ENCODE measurements at places on chromosomes 4 and X.
A peak's percentile ranks its signal among the peaks of the same experiment; 100 is the strongest.

DNA sequence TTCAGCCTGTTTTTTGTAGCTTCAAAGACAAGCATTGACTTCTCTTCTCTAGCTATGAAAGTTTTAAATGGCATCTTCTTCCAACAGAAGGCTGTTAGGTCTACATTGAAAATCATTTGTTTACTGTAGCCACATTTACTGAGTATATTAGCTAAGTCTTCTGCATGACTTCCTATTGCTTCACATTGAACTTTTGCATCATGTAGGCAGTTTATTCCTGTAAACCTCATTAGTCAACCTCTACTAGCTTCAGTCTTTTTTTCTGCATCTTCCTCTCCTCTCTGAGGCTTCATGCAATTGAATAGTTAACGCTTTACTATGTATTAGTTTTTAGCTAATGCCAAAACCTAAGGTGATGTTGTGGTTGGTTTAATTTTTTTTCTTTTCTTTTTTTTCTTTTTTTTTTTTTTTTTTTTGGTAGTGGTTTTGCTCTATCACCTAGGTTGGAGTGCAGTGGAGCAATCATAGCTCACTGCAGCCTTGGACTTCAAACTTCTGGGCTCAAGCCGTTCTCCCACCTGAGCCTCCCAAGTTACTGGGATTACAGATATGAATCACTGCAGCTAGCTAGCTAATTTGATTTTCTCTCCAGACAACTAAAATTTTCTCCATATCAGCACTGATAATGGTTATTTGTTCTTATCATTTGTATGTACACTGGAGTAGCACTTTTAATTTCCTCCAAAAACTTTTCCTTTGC lies 3.4 kb downstream of the UGT2A3 start:
- peak; percentile 69 for DNase-seq

DNA sequence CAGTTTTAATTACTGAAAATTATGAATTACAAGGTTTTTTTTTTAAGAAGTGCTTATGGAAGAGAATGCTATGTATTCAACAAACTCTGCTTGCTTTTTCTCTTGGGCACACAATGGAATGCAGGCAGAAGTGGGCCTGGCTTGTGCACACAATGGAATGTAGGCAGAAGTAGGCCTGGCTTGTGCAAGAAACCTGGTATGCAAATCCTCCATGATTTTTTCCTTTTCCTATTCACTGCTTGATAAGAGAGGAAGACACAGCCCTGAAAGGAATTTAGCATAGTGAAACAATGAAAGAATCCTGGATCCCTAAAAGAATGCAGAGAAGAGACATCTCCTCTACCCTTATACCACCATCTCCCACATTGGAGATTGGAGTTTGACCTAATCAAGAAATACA lies 138.4 kb downstream of the COL25A1 start:
- peak; percentile 80 for DNase-seq

DNA sequence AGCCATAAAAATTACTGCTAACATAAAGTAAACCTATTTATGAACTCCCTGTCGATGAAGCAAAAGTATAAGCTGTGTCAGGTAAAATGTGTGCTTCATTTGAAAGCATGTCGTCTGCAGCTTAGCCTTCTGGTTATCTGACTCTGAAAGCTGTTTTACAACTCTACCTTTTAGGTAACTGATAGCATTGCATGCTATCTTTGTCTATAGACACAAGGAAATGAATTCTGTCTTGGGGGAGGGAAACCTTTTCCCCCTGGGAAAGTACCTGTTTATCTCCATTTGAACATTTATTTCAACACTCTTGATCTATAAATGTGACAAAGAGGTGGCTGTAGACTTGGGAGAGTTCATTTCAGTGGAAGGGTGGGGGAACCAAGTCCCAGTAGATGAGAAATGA lies 51.4 kb downstream of the RAB40A start:
- no peak for DNase-seq

GRCh38 chr4:76831711-76832373 lies 66.1 kb downstream of the SOWAHB start:
- DNase-seq, result no peak

GRCh38 chr4:156185514-156186055 lies 231.9 kb upstream of the CTSO start:
- no peak for DNase-seq

DNA sequence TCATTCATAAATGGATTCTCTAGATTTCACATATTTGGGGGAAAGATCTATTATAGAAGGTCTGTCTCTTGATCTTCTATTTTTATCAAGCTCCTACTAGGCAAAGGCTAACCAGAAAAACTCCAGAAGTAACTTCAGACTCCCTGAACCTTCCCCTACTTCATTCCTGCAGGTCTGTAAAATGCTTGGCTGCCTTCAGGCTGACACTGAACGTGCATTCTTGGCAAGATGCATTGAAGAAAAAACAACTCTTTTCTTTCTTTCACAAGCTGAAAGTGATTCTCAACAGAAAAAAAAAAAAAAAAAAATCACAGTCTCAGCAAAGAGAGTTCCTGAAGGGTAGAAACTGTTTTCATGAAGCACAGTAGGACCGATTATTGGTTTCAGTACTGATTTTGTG lies 12.7 kb downstream of the OPHN1 start:
- DNase-seq, result no peak

GRCh38 chrX:116749943-116750342 lies 287.2 kb upstream of the CT83 start:
- DNase-seq, result no peak

- DNase-seq, result no peak
Measured at GRCh38 chrX:38400389-38400910, 48.0 kb downstream of the OTC start.

DNA sequence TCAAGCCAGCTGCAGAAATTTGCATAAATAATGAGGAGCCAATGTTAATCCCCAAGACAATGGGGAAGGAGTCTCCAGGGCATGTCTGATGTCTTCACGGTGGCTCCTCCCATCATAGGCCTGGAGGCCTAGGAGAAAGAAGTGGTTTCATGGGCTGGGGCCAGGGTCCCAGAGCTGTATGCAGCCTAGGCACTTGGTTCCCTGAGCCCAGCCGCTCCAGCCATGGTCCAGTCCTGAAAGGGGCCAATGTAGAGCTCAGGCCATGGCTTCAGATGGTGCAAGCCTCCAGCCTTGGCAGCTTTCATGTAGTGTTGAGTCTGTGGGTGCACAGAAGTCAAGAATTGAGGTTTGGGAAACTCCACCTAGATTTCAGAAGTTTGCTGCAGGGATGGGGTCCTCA lies 628.2 kb upstream of the GRIA3 start:
- no peak for DNase-seq

- DNase-seq, result no peak
Measured at GRCh38 chr4:108902769-108903168, 139.9 kb upstream of the ETNPPL start.

DNA sequence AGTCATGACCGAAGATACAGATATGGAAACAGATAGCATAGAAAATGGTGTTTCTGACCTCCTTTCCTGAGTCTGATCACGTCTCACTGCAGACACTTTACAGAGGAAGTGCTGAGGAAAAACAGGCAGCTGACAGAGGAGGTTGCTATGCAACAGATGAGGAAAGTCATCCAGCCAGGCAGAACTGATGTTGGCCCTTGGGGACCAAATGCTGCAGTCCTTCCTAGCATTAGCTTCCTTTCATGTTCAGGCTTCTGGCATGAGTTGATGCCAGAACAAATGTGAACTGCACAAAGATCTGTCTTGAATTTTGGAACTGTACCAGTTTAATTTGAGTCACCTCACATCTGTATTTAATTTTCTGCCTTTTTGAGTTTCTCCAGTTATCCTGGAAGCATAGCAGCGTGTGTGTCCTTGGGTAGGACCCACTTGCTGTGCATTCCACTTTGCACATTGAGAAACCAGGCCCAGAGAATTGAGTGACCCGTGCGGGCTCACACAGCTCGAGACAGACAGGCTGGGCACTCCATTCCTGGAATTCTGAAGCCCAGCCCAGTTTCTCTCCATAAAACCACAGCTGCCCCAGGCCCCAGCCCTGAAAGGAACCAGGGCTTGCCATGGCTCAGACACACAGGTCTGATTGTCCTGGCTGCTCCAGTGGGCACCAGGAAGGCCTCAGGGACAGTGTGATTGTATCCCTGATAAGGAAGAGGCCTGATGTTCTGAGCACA lies 1.4 kb upstream of the MAGED1 start:
- DNase-seq, result peak; percentile 38

DNA sequence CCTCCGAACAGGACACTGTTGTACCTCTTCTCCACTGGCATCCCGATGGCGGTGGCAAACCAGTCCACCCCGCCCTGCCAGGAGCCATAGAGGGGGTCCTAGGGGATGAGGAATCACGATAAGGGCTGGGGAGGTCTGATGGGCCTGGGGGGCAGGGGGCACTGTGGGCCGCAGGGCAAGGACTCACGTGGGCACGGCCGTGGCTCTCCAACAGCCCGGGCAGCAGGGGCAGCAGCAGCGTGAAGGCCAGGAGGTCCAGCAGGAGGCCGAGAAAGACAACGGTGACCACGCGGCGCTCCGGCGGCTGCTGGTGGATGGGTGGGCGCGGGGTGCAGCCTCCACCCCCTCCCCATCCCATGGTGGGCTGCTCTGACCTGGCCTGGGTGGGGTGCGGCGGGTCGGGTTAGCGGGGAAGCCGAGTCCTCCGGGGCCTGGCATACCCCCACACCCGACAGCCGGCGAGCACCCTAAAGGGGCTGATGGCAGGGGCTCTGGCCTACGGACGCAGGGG lies 29.6 kb downstream of the NOP14 start:
- DNase-seq, result no peak

- DNase-seq, result peak; percentile 79
Measured at GRCh38 chr4:88963817-88964216, 93.2 kb downstream of the FAM13A start.

DNA sequence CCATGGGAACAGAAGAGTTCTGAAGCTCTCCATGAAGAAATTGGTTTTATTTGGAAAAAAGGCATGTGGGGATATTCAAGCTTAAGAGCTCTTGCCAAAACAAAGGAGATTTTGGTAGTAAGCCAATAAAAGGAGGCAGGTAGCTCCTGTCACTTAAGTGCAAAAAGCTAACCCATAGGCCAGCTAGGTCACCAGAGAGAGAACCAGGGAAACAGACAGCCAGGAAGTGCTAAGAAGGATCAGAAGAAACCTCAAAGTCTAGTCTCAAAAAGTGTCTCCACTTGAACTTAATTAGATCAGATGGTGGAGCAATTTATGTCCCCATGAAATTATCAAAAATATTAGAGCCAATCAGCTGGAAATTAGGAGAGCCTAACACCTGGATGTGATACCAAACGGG lies 49.2 kb downstream of the CD40LG start:
- no peak for DNase-seq

All from amniotic epithelial cell (primary cell).